NCI-H187 (cell line): ENCODE measurements at places on chromosomes 4 and X.

DNA sequence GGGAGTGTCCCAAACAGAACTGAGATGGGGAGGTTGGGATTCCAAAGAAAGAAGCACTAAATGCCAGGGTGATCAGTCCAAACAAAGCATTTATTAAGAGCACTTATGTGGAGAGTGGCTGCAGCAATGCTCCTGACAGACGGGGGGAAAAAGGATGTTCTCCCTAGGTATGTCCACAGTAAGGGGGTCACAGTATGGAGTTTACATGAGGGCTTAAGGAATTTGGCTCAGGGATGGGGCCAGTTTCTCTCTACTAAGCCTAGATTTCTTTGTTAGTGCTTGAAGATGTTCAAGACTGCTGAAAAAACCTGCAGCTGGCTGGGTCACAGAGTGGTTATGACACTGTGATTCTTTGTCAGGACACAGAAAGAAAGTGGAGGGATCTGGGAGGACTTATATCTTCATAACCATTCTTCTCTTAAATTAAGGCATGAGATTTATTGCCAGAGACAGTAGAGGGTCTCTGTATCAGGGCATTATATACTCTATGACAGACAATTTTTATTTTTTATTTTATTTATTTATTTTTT is 1468.0 kb downstream of the C4orf33 start:
- no peak for DNase-seq

DNA sequence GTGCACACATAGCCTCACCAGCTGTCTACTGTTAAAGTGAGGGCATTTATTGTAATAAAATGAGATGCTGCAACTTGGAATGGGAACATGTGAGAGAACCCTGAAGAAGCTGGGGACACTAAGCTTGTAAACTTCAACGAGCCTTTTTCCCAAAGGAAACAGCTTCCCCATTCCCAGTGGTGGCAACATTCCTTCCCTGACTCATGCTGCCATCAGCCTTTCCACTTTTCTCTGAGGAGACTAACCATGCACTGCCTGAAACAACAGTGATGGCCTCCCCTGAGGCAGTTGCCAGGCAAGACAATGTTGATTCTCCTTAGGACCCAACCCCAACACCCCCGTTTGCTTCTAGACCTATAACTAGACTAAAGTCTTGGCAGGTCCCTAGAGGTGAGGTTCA is 928.3 kb downstream of the GLUD2 start:
- DNase-seq, result no peak

- no peak for DNase-seq
These were observed 411.7 kb downstream of the ARHGAP24 start for GRCh38 chr4:85886665-85887064.

- no peak for DNase-seq
These were observed 113.5 kb upstream of the TTC29 start for GRCh38 chr4:147059064-147059731.

DNA sequence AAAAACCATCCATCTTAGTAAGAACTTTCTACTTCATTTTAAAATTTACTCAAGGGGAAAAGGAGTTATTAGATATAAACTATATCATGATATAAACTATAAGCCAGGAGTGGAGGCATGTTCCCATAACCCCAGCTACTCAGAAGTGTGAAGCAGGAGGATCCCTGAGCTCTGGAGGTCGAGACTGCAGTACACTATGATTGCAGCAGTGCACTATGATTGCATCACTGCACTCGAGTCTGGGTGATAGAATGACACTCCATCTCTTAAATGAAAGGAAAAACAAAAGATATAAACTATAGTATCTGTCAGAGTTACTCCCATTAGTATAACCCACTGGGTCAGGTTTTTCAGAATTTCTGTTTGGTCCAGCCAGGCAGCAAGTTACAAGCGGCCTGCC is 47.6 kb downstream of the RPS3A start:
- DNase-seq, result no peak

DNA sequence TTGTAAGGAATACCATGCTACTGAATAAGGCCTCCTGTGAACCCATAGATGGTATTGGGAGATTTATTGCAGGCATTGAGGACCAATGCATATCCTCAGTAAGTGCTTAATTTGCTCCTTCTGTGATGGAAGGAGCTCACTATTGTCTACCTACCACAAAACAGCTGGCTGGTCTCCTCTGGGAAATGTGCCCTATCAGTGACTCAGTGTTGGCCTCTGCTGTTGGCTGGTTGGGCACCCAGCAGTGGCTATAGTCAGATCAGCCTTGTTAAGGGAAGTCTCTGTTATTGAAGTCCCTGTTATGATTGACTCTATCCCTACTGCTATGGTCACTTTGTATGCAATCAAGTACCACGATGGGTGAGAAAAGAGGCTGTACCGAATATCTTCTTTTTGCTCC is 27.5 kb upstream of the OTUD4 start:
- DNase-seq, result no peak
